Amygdala (tissue), 56 donors: ENCODE measurements at places on chromosomes 5 and 9.
A peak's percentile ranks its signal among the peaks of the same experiment; 100 is the strongest.

- no peak for DNase-seq
These were observed 15.1 kb downstream of the RPS14 start for GRCh38 chr5:150434464-150434863.

DNA sequence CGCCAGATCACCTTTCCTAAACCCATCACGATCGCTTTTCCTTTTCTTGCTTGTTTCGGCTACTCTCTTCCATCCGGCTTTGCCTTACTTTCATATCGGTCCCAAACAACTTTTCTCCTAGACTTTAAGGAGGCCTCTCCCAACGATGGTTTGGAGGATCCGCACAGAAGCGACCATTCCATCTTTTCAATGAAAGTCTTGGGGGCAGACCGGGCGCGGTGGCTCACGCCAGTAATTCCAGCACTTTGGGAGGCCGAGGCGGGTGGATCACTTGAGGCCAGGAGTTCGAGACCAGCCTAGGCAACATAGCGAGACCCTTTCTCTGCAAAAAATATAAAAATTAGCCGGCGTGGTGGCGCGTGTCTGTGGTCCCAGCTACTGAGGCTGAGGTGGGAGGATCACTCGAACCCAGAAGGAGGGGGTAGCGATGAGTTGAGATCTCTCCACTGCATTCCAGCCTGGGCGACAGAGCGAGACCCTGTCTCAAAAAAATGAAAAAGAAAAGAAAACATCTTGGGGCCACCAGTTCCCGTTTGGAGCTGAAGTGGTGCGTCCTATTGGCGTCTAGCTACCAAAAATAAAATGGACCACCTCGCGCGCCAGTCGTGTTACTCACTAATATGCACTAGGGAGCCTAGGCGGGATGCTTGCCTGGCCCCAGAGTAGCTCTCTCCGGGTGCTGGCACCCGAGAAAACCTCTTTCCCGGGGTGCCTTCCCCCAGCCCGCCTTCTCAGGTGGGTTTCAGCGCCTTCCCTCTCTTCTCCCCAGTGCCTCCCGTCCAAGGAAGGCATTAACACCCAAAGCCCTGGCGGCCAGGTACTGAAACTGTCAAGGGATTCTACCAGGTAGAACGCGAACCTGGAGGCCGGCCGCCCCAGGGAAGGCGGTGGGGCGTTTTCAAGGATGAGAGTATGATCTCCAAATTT, 800 bp upstream of the AP3B1 start:
- DNase-seq = peak; percentile 13

GRCh38 chr5:76022611-76023010, 60.6 kb upstream of the SV2C start:
- DNase-seq = no peak

- DNase-seq = no peak
These were observed 1369.8 kb upstream of the CDH9 start for GRCh38 chr5:28408186-28408585.

GRCh38 chr9:78746010-78746409, 449.1 kb downstream of the PSAT1 start:
- no peak for DNase-seq

GRCh38 chr9:86352440-86353077, 1.7 kb downstream of the TUT7 start:
- DNase-seq = no peak

GRCh38 chr9:34253460-34253837, 74.6 kb downstream of the UBAP1 start:
- no peak for DNase-seq

GRCh38 chr5:125537661-125538060, 791.2 kb upstream of the ZNF608 start:
- DNase-seq = no peak

DNA sequence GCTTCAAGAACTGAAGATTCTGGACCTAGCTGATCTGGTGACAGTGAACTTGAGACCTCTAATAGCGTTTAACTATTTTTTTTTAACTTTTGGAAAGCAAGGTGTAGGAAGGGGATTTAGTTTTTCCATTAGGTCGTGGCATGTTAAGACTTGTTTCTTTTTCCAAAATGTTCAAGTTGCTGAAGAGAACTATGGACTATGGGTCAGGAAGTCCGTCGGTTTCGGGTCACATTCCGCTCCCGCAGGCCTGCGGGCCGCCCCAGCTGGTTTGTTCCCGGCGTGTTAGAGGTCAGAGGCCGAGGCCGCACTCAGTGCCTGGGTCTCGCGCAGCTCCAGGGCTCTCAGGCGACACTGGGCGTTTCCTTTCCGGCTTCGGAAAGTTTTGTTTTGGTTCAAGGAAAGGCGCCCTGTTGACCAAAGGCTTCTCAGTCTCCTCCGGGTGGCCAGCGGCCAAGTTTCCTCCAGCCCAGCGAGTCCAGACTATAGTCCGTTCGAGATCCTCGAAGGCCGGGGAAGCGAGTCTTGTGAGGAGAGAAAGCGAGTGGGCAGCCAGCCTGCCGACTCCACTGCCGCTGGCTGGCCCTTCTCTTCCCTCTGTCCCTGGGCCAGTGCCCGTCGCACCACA, 586 bp upstream of the FCHO2 start:
- DNase-seq = no peak

DNA sequence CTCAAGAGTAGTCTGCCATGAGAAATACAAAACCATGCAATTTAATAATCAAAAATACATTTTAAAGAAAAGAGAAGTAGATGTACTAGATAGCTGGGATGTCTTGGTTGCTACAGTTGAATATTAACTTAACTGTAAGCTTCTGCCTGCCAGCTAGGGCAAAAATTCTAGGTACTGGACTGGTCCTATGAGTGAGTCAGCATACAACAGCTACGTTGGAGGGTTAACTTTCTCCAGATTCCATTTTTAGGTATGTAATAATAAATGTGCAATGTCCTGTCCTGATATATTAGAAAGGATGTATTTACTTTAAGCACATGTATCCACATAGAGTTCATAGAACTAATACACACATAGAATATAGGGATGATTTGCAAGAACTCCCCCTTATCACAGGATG, 230.1 kb downstream of the CAAP1 start:
- no peak for DNase-seq

GRCh38 chr5:150180241-150181026, 9.4 kb upstream of the SLC6A7 start:
- no peak for DNase-seq

GRCh38 chr5:143796753-143797152, 15.2 kb upstream of the HMHB1 start:
- no peak for DNase-seq

DNA sequence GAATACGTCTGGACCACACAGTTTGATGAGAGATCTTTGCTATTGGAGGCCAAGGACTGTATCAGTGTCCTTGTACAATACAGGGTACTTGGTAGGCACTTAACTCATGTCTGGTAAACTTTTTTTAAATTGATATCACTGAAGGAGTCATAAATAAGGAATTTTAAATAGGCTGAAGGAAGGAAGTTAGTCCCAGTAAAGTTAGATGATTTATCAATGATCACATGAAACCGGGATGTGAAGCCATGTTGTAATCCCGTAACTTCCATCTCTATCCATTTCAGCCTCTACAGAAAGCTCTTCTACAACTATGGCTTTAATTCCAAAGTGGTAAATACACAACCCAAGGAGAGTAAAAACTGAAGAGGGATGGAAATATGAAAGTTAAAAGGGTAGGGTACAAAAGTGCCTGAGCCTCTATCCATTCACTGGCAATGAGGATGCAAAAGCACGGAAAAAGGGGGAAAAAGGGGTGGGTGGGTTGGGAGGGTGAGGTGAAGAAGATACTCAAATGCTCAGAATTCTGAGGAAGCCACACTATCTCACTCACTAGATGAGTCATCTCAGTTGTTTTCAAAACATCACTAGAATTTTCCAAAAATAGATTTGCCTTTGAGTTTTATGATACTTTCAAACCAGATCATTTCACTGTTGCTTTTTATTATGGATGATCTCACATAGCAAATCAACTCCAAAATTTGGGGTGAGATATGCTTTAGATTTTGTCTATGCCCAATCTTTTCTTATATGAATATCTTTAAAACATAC, 1053.5 kb downstream of the NR2F1-AS1 start:
- DNase-seq = no peak
